Left ventricle myocardium inferior (tissue), 1 donor: ENCODE measurements at places on chromosomes 3 and 15.

GRCh38 chr3:46537779-46538178 is 28.3 kb downstream of the LRRC2 start:
- DNase-seq, result no peak

DNA sequence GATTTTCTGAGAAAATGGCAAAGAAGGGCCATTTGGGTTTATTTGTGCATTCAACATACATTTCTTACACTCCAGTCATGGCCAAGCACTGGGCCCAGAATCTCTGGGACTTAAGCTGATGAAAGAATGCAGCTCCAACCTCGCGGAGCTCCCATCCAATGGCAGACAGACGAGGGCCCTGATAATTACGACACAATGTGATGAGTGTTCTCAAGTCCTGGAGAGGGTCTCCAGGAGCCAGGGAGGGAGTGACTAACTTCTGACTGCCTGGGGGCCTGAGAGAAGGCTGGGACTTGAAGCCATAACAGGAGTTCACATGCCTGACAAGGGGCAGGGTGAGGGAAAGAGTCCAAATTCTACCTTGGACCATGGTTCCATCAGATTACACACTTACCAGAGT is 42.6 kb upstream of the BNC1 start:
- DNase-seq, result no peak

- no peak for DNase-seq
These were observed 50.9 kb downstream of the HCN4 start for GRCh38 chr15:73317651-73318462.

DNA sequence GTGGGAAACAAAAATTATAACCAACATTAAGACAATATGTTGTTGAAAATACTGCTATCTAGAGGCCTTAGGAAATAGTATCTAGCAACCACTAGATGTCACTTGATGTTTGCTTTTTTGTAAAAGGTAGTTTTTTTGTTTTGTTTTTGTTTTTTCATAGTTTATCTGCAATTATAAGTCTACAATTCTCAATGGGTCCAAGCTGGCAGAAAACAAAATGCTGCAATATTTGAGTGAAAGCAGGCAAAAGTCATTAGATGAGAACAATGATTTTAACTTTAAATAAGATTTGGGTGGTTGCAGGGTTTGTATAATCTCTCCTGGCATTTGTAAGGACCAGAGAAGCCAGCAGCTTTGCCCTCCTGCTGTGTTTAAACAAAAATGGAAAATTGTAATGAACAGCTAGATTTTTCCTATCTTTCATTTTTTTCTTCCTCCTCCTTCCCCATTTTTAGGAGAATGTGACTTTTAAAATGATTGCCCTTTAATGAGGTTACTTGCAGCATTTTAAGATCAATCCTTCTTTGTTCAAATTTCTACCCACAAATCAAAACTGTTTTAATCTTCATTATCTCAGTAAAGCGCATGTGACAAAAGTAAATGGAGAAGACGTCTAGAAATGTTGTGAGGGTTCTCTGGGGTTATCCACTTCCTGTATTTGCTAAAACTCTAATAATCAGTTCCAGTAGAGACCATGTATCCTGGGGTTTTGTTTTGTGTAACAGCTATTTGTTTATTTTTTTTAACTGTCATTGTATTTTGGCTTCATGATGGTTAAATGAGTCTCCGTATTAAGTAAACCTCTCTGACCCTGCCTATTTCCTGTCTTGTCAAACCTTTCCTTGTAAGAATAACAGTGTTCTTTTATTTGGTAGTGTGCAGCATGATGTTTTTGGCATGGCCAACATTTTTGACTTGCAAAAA is 27.3 kb downstream of the DUT start:
- DNase-seq, result no peak

DNA sequence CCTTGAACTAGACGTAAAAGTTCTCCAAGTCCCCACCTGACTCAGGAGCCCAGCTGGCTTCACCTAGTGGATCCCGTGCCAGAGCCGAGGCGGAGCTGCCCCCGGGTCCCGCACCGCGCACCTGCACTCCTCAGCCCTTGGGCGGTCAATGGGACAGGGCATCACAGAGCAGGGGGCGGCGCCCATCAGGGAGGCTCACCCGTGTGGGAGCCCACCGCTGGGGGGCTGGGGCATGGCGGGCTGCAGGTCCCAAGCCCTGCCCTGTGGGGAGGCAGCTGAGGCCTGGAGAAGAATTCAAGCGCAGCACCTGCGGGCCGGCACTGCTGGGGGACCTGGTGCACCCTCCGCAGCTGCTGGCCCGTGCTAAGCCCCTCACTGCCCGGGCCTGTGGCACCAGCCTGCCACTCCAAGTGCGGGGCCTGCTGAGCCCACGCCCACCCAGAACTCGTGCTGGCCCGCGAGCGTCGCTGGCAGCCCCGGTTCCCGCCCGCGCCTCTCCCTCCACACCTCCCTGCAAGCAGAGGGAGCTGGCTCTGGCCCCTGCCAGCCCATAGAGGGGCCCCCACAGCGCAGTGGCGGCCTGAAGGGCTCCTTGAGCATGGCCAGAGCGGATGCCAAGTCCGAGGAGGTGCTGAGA is 16.2 kb downstream of the SQOR start:
- DNase-seq, result no peak

DNA sequence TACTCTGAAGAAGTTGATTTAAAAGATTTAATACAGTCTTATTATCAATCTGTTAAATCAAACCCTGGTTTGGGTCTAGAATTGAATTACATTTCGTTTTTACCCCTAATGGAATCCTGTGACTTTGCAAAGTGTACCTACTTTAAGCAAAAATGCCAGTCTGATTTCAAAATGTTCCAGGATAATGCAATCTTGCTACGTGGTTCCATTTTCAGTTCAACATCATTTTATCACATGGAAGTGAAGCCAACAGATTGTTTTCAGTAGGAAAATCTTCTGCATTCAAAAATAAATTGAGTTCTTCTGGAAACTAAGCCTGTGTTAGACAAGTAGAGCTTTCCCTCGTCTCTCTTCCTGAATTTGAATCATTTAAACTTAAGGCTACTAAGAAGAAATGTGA is 356.4 kb downstream of the CHST2 start:
- no peak for DNase-seq

DNA sequence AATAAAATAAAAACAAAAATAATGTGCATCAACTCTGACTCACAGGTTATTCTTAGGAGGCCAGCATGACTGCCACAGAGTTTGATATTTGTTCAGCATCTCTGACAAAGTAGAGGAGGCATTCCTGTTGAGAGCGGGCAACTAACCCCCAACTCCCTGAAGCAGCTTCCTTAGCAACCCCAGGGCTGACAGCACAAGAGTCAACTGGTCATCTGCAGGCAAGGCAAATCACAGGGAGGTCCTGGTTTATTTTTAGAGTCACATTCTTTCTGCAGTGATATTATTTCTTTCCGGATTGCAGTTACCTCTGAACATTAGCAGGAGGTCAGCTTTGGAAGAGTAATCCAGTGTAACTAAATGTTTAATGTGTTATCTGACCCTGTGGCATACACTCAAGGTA is 273.0 kb downstream of the PLCL2 start:
- no peak for DNase-seq
